ENCODE measurements at places on chromosomes 3 and 15. TPM values are rescaled to one million over a fixed set of nuclear protein-coding genes. Genes with fewer than 3 reads are reported as not detected.

- no peak overlapping the region for H3K27ac ChIP-seq
- H3K4me3 ChIP-seq = no peak overlapping the region
- no peaks in the 10 kb centered on the region for H3K36me3 ChIP-seq
Observed at GRCh38 chr15:68676926-68677325, 98.1 kb downstream of the CORO2B start.

DNA sequence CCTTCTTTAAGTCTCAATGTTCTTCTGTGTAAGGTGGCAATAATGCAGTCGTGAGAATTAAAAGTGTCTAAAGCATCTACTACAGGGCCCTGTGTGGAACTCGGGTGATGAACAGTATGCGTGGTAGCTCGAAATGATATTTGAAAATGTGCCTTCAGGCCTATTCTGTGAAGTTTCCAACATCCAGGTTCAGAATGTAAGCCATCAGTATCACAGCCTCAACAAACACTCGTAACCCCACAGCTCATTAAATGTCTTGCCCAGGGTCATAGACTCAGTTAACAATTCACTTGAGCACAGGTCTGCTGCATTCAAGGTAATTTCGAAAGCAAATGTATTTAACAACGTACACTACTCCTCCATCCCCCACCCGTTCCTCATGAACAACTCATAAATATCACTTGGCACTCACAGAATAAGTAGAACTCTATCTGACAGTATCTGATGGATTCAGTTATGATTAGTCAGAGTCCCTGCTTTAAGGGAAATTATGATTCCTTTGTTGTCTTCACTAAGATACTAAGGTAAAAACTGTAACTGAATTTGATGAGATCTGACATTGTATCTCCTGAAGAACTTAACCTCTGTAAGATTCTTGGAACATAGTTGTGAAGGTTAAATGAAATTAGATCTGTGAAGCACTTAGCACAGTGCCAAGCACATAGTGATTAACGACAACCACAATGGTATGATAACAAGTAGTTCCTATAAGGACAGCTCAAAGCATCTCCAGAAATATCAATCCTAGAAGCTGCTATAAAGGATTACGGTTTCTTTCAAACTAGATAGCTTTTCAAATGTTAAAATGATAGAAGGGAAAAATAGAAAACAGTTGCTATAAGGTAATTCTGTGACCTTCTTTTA lies 642.3 kb downstream of the TBL1XR1 start:
- H3K4me3 ChIP-seq = no peak overlapping the region
- no peaks in the 10 kb centered on the region for H3K4me1 ChIP-seq
- no peak overlapping the region for H3K27ac ChIP-seq
- no peaks in the 10 kb centered on the region for H3K36me3 ChIP-seq
- DNase-seq = no peak

- DNase-seq = no peak
- H3K36me3 ChIP-seq = peaks cover 37% of the 10 kb centered on the region
- H3K4me1 ChIP-seq = no peaks in the 10 kb centered on the region
- no peak overlapping the region for H3K4me3 ChIP-seq
Observed at GRCh38 chr3:52257911-52258310, 12.4 kb downstream of the PPM1M start.

Gene AADACL2
- not detected for total RNA-seq

- H3K4me3 ChIP-seq = no peak overlapping the region
- H3K36me3 ChIP-seq = no peaks in the 10 kb centered on the region
- H3K27me3 ChIP-seq = no peaks in the 10 kb centered on the region
- no peaks in the 10 kb centered on the region for H3K4me1 ChIP-seq
- DNase-seq = peak; percentile 10
Observed at GRCh38 chr3:30112902-30113484, 493.4 kb upstream of the TGFBR2 start.

Gene NOX5
- total RNA-seq = 0.26 TPM

GRCh38 chr3:177811835-177812234 lies 614.6 kb upstream of the TBL1XR1 start:
- no peak overlapping the region for H3K4me3 ChIP-seq
- H3K4me1 ChIP-seq = peaks cover 17% of the 10 kb centered on the region

DNA sequence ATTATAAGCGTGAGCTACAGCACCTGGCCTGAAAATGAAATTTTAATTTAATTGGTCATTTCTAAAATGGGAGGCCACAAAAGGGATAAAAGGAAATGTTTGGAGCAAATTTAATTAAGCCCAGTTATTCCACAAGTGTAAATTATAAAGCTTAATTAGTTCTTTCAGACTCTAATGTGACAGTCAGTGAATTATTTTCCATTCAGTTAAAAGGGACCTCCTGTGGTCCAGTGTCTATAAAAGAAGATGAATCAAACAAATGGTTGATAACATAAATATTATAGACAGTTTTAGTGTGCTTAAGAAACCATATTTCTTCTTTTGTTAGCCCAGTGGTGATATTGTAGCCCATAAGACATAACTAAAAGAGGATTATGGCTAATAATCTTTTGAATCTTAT lies 66.4 kb downstream of the CNOT10 start:
- H3K36me3 ChIP-seq = no peaks in the 10 kb centered on the region
- no peaks in the 10 kb centered on the region for H3K27me3 ChIP-seq
- no peaks in the 10 kb centered on the region for H3K4me1 ChIP-seq

GRCh38 chr3:115095236-115095635 lies 51.9 kb downstream of the ZBTB20 start:
- H3K4me3 ChIP-seq = no peak overlapping the region
- H3K36me3 ChIP-seq = no peaks in the 10 kb centered on the region
- H3K4me1 ChIP-seq = no peaks in the 10 kb centered on the region
- no peak overlapping the region for H3K27ac ChIP-seq
- no peaks in the 10 kb centered on the region for H3K27me3 ChIP-seq
- DNase-seq = no peak

- H3K4me3 ChIP-seq = no peak overlapping the region
- H3K27ac ChIP-seq = no peak overlapping the region
- H3K27me3 ChIP-seq = no peaks in the 10 kb centered on the region
- DNase-seq = no peak
- no peaks in the 10 kb centered on the region for H3K4me1 ChIP-seq
- H3K36me3 ChIP-seq = no peaks in the 10 kb centered on the region
Observed at GRCh38 chr3:80391573-80391972, 623.8 kb upstream of the ROBO1 start.

- no peaks in the 10 kb centered on the region for H3K36me3 ChIP-seq
- no peak for DNase-seq
- no peaks in the 10 kb centered on the region for H3K4me1 ChIP-seq
- H3K27ac ChIP-seq = no peak overlapping the region
- H3K27me3 ChIP-seq = peaks cover 5% of the 10 kb centered on the region
- no peak overlapping the region for H3K4me3 ChIP-seq
Observed at GRCh38 chr3:10619989-10620832, 114.8 kb upstream of the ATP2B2 start.

Gene PCNP
- total RNA-seq = 165 TPM

DNA sequence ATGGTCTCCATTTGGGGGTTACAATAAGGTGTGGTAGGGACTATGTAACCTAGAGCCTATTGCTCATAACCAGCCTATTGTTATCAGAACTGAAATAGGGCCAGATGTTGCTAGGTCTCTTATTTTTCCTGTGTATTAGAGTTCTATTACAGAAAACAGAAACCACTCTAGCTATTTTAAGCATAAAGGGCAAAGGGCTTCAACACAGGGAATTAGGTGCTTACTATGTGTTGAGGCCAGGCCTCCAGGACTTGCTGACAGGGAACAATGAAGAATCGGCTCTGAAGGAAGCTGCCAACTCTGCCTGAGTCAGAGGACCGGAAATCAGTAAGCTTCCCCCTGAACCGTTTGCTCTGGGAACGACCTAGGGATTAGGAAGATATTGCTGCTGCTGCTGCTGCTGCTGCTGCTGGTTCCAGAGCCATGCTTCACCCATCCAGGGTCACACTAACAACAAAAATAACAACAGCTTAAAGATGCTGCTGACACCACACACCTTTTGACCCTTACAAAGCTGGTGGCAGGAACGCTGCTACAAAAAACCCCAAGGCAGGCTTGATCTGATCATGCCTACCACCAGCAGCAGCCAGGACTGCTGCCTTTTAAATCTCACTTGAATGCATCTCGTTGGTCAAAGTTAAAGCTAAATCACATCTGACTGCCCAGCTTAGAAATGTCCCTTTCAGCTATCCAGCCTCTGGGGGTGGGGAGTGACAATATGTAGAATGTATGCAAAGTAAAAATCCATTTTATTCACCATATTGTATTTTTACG lies 276.9 kb upstream of the IL12A start:
- DNase-seq = peak; percentile 54
- no peaks in the 10 kb centered on the region for H3K36me3 ChIP-seq
- H3K4me3 ChIP-seq = no peak overlapping the region
- no peaks in the 10 kb centered on the region for H3K27me3 ChIP-seq

DNA sequence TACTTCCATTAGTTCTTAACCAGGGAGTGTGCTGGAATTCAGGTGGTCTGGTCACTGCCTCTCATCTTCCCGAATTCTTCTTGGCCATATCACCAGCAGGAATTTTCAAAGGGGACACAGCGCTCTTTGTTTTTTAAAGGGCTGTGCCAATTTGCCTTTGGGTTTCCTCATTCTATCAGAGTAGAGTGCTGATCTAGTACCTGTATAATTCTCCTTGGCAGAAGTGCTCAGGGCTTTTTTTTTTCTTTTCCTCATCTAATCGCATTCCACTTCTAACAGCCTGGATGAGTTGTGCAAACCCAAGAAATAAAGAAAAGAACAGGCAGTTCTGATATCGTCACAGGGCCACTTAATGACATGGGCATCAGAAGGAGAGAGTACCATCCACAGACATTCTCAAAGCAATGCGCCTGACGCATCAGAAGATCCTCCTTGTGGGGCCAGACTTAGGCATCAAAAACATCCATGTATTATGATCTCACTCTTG lies 121.0 kb downstream of the ASB7 start:
- H3K27ac ChIP-seq = peak overlapping the region; percentile 98
- H3K4me3 ChIP-seq = no peak overlapping the region
- H3K27me3 ChIP-seq = no peaks in the 10 kb centered on the region

DNA sequence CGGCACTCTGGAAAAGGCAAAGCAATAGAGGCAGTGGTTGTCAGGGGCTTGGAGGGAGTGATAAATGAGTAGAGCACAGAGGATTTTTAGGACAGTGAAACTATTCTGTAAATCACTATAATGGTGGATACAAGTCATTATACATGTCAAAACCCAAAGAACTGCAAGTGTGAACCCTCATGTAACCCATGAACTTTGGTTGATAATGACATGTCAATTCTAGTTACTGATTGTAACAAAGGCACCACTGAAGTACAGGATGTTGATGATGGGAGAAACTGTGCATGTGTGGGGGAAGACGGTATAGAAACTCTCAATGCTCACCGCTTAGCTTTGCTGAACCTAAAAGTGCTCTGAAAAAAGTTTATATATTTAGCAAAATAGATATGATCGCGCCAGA lies 36.0 kb downstream of the BTLA start:
- H3K36me3 ChIP-seq = no peaks in the 10 kb centered on the region
- no peak for DNase-seq
- no peak overlapping the region for H3K27ac ChIP-seq

Gene POPDC2
- total RNA-seq = 0.15 TPM

- no peak overlapping the region for H3K4me3 ChIP-seq
- no peak for DNase-seq
- no peaks in the 10 kb centered on the region for H3K27me3 ChIP-seq
Observed at GRCh38 chr3:152054315-152054714, 180.9 kb downstream of the SUCNR1 start.

Gene TM6SF1
- total RNA-seq = 0.69 TPM

DNA sequence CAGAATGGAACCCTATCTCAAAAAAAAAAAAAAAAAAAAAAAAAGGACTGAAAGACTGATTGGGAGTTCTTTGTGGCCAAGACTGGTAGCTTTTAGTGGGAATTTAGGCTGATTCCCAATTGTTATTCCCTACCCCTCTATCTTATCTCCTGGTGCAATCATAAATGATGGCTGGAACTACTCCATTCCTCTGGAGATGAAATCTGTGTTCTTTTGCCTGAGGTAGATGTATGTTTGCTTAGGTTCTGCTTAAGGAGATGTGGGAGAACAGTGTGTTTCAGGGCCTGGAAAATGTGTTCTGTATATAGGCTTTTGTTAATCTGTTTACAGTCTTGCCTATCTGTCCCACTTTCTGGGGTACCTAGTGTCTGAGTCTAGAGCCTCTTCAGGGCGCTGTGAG lies 19.5 kb downstream of the UBE2Q2 start:
- no peaks in the 10 kb centered on the region for H3K27me3 ChIP-seq
- no peaks in the 10 kb centered on the region for H3K4me1 ChIP-seq
- H3K4me3 ChIP-seq = no peak overlapping the region
- H3K27ac ChIP-seq = no peak overlapping the region

DNA sequence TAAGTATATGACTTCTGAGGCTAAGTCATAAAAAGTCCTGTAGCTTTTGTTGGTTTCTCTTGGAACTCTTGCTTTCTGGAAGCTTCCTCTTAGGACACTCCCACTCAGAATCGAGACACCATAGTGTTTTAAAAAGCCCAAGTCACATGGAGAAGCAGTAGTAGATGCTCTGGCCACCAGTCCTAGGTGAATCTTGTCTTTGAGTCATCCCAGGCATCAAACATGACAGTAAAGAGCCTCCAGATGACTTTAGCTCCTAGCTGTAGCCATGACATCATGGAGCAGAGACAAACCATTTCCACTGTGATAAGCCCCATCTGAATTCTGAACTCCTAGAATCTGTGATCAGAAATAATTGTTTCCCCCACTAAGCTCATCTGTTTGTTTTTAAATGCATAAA lies 42.1 kb downstream of the ISL2 start:
- no peak overlapping the region for H3K27ac ChIP-seq
- no peaks in the 10 kb centered on the region for H3K27me3 ChIP-seq
- H3K4me1 ChIP-seq = no peaks in the 10 kb centered on the region
- no peak for DNase-seq
- H3K36me3 ChIP-seq = no peaks in the 10 kb centered on the region
- no peak overlapping the region for H3K4me3 ChIP-seq

Gene AGBL1
- total RNA-seq = not detected

DNA sequence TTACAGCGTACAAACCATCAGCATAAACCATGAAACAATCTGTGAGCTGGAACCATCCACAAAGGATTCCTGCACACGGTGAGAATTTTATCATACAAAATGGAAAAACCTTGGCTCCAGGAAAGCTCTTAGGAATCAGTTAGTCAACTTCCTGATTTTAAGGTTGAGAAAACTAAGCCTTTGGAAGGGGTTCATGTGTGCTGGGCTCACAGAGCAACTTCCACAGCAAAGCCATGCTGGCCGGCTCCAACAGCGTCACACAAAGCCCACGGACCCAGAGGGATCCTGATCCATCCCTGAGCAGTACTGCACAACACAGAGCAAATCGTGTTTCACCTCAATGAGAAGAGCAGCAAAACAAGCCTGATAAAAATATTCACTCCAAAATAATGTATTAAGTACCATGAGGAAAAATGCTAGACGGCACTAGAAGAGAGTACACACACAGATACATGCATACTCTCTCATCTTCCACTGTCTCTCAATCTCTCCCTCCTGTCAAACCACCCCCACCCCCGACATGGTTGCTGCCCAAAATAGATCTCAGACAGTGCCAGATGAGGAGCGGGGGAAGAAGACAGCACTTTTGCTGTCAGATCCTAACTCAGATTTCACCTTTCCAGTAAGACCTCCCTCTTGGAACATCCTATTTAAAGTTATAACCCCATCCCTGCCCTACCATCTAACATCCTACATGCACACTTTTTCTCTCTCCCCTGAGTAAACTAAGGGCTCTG lies 58.6 kb downstream of the MB21D2 start:
- DNase-seq = no peak
- H3K4me1 ChIP-seq = no peaks in the 10 kb centered on the region
- H3K27me3 ChIP-seq = no peaks in the 10 kb centered on the region
- H3K36me3 ChIP-seq = no peaks in the 10 kb centered on the region

Gene TMEM158
- total RNA-seq = 7.3 TPM

- no peak overlapping the region for H3K4me3 ChIP-seq
- H3K36me3 ChIP-seq = no peaks in the 10 kb centered on the region
- H3K4me1 ChIP-seq = no peaks in the 10 kb centered on the region
- H3K27ac ChIP-seq = no peak overlapping the region
- no peaks in the 10 kb centered on the region for H3K27me3 ChIP-seq
- no peak for DNase-seq
Observed at GRCh38 chr3:100060685-100061484, 53.4 kb downstream of the FILIP1L start.

Data from Panc1 (cell line).